ENCODE measurements at places on chromosomes 1 and 21.

GRCh38 chr1:9820521-9820920 is 3.2 kb downstream of the CLSTN1 start:
- no peak for DNase-seq

DNA sequence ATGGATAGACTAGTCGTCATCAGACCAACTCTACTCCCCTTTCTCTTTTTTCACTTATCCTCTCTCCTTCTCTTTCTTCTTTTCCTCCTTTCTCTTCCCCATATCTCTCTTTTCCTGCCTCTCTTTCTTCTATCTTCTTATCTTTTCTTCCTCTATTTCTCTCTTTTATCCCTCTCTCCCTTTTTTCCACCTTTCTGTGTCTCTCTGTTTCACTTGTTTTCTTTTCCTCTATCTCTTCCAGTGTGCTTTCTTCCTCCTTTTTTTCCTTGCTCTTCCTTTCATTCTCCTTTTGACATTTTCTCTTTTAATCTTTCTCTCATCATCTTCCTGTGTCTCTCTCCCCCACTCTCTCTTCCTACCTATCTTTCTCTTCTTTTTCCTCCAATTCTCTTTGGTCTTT is 159.0 kb upstream of the PTGFR start:
- DNase-seq, result no peak

DNA sequence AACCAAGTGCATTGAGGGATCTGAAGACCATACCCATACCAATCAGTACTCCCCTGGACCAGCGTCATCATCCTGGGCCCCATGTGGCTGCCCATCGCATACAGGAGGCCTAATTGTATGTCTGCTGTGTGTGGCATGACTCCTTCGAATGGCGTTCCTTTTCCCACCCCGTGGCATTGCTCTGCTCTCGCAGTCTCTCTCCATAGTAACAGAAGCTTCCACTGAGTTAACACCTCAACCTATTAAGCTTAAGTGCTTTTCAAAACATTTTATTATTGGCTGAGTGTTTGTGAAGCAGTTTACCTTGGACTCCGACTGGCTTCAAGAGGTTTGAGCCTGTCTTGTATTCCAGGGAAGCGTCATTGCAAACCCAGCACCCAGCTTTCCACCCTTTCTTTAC is 187.1 kb upstream of the LMO4 start:
- DNase-seq, result no peak

GRCh38 chr1:50978852-50979781 is 9.1 kb downstream of the CDKN2C start:
- no peak for DNase-seq

DNA sequence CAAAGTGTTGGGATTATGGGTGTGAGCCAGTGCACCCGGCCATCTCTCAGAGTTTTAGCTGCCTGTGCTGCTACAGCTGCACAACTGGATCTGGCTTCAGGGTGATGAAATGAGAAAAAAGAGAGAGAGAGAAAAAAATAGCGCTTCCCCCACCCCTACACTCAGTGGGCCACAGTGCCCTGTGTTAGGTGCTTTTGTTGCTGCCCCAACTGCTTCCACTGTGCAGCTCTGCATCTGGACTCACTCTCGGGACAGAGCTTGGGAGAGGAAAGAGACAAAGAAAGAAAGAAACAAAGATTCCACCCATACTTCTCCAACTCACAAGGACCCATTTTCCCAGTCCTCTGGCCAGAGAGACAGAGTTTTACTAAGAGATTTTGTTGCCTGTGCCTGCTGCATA is 50.4 kb downstream of the INAVA start:
- no peak for DNase-seq

- no peak for DNase-seq
Observed at GRCh38 chr1:110250749-110251148, 40.6 kb downstream of the KCNC4 start.

- DNase-seq, result no peak
Observed at GRCh38 chr1:14520514-14521163, 77.8 kb upstream of the KAZN start.

- no peak for DNase-seq
Observed at GRCh38 chr1:87127581-87127980, 201.1 kb upstream of the LMO4 start.

- peak; percentile 45 for DNase-seq
Observed at GRCh38 chr1:151945725-151946722, 36.7 kb upstream of the THEM4 start.

GRCh38 chr21:38909109-38909508 is 103.4 kb downstream of the ETS2 start:
- no peak for DNase-seq

DNA sequence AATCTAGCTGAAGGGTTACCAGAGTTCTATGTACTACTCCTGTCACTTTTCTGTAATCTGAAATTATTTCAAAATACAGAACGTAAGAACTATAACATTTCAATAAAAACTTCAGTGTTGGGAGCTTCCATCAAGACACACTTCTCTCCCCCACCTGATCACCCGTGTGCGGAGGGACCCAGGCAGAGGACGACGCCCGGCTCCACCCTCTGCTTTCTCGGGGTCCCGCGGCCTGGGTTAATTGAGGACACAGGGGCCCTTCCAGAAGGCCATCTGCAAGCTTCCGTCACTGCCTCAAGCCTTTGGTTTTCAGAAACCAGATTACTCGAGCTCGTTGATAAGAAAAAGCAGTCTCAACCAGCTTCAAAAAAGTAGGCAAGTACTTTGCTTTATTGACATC is 27.8 kb downstream of the RIPK4 start:
- DNase-seq, result no peak

DNA sequence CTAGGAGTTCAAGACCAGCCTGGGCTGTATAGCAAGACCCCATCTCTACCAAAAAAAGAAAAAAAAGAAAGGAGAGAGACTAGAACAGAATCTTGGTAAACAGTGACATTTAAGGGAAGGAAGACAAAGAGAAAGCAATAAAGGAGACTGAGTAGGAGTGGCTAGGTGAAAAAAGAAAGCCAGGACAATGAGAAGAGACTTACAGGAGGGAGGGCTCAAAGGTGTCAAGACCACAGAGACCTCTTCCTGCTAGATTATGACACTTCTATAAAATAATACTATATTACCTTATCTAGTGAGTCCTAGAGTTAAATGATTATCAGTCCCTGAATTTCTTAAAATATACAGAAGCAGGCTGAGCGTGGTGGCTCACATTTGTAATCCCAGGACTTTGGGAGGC is 10.1 kb upstream of the EPRS1 start:
- no peak for DNase-seq

GRCh38 chr1:55284856-55285255 is 69.7 kb upstream of the USP24 start:
- DNase-seq, result no peak

- DNase-seq, result no peak
Observed at GRCh38 chr1:221839321-221839720, 97.4 kb upstream of the DUSP10 start.

DNA sequence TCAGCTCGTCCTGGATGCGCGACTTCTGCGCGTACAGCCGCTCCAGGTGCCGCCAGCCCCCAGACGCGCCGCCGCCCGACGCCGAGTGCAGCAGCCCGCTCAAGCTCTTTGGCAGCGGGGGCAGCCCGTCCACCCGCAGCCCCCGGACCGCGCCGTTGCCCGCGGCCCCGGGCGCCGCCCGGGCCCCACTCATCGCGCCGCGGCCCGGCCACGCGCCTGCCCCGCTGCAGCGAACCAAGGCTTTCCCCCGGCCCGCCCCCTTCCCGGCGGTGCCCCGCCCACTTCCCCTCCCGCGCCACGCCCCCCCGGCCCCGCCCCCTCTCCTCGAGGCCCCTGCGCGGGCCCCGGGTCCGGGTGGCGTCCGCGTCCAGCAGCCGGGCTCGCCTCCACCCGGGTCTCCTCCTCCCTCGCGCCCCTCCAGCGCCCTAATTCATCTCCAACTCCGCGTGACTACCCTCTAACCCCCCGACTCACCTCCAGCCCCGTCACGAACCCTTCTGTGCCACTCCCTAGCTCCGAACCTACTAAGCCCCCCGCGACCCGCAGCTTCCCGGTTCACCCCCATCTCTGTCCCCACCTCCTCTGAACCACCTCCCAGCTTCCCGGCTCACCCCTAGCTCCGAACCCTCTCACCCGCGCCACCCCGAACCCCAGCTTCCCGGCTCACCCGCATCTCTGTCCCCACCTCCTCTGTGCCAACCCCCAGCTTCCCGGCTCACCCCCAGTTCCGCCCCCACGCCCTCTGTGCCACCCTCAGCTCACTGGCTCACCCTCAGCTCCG is at the start of gene FAM89A:
FAM89A (minus strand) TSS at position 236 of the 781 bp plus-strand sequence; CDS start at position 193, 43 bp downstream.
- peak; percentile 64 for DNase-seq

- no peak for DNase-seq
Observed at GRCh38 chr1:40385437-40386358, 12.2 kb downstream of the SMAP2 start.

- DNase-seq, result no peak
Observed at GRCh38 chr1:169873582-169874199, 20.0 kb downstream of the SCYL3 start.

DNA sequence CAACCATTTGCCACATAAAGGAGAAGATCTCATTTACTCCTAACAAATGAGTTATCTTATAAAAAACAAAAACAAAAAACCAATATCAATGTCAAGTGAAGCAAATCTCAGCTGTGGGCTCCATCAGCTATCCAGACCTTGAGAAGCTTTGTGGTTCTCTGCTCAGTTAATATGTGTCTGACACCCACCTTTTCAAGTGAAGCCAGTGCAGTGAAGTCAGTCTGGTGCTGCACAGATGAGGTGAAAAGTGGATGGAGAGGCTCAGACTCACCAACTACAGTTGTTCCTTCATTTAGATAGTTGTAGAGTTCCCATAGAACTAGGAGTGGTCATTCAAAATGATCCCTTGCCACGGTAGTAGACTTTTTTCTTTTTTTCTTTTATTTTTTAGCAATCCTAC is 106.8 kb downstream of the NTNG1 start:
- DNase-seq, result no peak

- DNase-seq, result no peak
Observed at GRCh38 chr1:84539972-84540371, 33.6 kb upstream of the GNG5 start.

DNA sequence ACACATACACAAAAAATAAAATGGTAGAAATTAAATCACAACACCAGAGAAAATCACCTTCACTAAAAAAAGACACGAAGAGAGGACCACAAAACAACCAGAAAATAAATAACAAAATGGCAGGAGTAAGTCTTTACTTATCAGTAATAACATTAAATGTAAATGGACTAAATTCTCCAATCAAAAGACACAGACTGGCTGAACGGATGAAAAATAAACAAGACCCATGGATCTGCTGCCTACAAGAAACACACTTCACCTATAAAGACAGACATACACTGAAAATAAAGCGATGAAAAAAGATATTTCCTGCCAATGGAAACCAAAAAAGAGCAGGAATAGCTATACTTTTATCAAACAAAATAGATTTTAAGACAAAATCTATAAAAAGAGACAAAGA is 73.6 kb downstream of the ZZZ3 start:
- DNase-seq, result no peak

- DNase-seq, result no peak
Observed at GRCh38 chr1:227245613-227246320, 72.5 kb downstream of the CDC42BPA start.

- no peak for DNase-seq
Observed at GRCh38 chr1:66208632-66209031, 325.3 kb upstream of the SGIP1 start.

GRCh38 chr21:41664881-41665765 is 101.7 kb downstream of the RIPK4 start:
- DNase-seq, result no peak

DNA sequence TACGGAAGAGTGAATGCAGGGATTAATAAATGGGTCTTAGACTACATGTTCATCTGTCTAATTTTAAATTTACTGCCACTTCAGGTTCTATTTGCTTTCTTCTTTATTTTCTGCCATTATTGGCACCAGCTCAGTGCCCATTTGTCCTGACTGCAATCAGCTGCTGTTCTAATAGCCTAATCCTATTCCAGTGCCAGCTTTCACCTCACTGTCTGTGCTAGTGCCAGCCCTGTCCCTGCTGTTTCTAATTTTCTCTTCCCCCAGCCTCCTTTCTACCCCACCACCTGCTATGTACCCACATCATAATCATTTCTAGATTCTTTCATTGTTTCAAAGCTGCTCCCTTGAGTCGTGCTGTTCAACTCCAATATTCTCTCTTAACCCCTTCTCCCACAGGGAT is 86.4 kb downstream of the KCNK1 start:
- DNase-seq, result no peak

DNA sequence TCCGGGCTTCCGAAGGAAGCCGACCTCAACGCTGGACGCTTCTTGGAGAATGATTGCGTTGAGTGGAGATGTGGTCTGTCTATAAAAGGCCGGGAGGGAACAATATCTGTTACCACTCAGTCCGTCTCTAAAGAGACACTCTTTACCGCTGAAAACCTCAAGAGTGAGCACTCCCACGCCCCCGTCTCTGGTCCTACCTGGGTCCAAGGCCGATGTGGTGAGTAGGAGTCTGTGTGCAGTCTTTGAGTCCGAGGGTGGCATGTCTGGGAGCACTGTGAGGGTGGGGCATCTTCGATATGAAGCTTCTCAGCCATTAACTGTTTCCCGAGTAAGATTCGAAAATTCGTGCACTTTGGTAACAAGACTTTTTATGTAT is 576 bp downstream of the ZFP69 start:
- no peak for DNase-seq

- no peak for DNase-seq
Observed at GRCh38 chr1:223052931-223053330, 90.1 kb downstream of the TLR5 start.

GRCh38 chr1:224851210-224851847 is 78.1 kb upstream of the DNAH14 start:
- peak; percentile 35 for DNase-seq

GRCh38 chr1:81554534-81554933 is 246.2 kb upstream of the ADGRL2 start:
- DNase-seq, result no peak

GRCh38 chr1:18057623-18058022 is 50.0 kb upstream of the IGSF21 start:
- DNase-seq, result no peak

GRCh38 chr1:68010090-68010489 is 40.3 kb downstream of the DIRAS3 start:
- no peak for DNase-seq

DNA sequence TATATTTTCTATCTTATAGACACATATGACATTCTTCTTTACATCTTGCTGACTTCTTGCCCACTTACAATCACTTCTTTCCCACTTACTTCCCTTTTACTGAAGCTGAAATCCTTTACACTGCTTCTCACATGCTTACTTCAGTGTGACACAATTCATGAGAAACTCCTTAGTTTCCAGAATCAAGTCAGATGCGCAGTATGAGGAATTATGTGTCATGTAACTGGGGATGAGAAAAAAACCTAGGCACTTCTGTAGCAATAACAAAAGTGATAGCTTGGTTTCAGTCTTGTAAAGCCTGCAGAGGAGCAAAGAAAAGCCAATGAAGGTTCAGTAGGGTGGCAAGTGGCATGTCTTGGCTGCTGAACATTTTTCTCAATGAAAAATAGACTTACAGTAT is 566.2 kb upstream of the RGS18 start:
- no peak for DNase-seq

GRCh38 chr1:199336745-199337640 is 690.5 kb upstream of the NR5A2 start:
- DNase-seq, result no peak

- no peak for DNase-seq
Observed at GRCh38 chr1:53180226-53180625, 16.4 kb upstream of the CPT2 start.

GRCh38 chr1:41662765-41663437 is 178.4 kb upstream of the EDN2 start:
- no peak for DNase-seq

Measured in activated CD4-positive, alpha-beta T cell treated with anti-CD3 and anti-CD28 coated beads for 24 hours (primary cell).